T-helper 2 cell treated with Interferon-gamma antibody and Interleukin-4, amounts not matched to agents 5 μg/mL and 100 μg/mL, for 36 hours (primary cell): ENCODE measurements at places on chromosomes 2 and 18.

DNA sequence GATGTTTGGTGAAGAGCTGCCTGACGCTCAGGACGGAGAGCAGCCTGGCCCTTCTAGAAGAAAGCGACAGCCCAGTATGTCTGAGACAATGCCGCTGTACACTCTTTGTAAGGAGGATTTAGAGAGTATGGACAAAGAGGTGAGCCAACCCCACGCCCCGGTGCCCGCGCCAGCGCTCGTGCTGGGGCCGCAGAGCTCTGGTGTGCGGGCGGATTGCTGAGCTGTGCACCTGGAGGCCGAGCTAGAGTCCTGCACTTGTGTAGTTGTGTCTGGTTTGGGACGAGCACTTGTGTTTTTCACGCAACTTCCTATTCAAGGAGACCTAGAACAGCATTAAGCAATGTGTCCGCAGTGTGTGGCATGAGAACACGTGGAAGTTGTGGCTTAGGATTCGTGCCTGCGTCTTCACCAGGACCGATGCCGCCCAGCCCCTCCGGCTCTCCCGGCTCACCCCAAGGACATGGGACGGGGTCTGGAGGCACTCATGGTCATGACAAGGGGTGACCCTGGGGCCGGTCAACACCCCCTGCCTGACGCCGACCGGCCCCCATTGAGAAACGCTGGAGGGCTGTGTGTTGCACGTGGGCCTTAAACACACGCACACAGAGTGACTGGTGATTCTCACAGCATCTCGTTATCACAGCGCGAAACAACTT lies 49.5 kb downstream of the CTDP1 start:
- DNase-seq: no peak

- DNase-seq: no peak
These were observed 90.4 kb downstream of the GULP1 start for GRCh38 chr2:188382107-188382506.

- DNase-seq: no peak
These were observed 182.3 kb upstream of the ST6GAL2 start for GRCh38 chr2:107068069-107068916.

- peak; percentile 8 for DNase-seq
These were observed 80.0 kb upstream of the CPO start for GRCh38 chr2:206859330-206859739.

DNA sequence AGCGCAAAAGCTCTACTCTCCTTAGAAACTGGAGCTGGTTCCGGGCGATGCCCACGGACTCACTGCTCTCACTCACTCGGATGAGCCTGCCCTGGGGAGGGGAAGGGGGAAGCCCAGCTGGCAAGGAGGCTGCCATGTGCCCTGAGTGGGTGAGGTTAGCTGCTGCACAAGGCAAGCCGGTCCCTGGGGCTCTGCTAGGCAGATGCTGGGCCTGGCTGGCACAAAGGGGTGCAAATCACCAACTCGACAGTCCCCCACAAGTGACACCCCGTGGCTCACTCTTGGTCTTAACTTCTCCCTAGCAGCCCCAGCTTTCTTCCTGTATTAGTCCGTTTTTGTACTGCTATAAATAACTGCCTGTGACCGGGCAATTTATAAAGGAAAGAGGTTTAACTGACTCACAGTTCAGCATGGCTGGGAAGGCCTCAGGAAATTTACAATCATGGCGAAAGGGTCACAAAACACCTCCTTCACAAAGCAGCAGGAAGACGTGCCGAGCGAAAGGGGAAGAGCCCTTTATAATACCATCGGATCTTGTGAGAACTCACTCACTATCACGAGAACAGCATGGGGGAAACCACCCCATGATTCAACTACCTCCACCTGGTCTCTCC lies 33.2 kb downstream of the ADCY3 start:
- no peak for DNase-seq

- DNase-seq: no peak
These were observed 16.7 kb upstream of the GTF2A1L start for GRCh38 chr2:48600917-48601316.

DNA sequence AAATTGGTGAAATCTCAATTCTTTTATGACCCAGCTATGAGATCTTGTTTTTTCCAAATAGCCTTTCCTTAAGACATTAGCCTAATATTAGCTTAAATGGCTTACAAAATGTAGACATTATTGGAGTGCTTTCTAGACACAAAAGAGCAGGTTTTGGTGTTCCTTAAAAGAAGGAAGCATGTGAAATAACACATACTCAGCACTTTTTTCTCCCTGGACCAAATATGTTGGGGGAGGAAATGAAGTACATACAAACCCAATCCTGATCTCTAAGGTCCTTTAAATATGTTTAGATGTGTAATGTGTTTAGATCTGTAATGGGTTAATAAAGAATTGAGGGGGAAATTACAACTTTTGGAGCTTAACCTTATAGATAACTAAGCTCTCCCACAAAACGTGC lies 3.4 kb upstream of the ZDBF2 start:
- DNase-seq: no peak

- no peak for DNase-seq
These were observed 175.7 kb upstream of the RND3 start for GRCh38 chr2:150663143-150663542.

GRCh38 chr18:31626409-31626808 lies 34.7 kb downstream of the TTR start:
- no peak for DNase-seq
